Islet precursor cell (in vitro differentiated cells): ENCODE measurements at places on chromosomes 1 and 21.

DNA sequence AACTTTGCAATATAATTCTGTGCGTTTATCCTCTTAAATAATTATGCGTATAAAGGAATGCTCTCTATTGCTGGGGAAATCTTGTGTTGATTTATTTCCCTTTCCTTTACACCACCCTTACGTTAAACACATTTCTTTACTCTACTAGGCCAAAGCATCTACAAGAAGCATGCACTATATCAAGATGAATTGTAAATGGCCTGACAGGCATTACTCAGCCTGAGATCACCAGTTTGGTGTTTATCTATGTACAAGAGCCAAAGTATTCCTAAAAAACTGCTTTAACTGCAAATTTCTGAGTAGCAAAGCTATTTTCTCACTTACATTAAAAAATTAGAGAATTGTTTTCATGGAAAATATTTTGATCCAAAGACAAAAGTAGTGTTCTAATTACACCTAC is 114.8 kb downstream of the TYW3 start:
- DNase-seq = no peak

DNA sequence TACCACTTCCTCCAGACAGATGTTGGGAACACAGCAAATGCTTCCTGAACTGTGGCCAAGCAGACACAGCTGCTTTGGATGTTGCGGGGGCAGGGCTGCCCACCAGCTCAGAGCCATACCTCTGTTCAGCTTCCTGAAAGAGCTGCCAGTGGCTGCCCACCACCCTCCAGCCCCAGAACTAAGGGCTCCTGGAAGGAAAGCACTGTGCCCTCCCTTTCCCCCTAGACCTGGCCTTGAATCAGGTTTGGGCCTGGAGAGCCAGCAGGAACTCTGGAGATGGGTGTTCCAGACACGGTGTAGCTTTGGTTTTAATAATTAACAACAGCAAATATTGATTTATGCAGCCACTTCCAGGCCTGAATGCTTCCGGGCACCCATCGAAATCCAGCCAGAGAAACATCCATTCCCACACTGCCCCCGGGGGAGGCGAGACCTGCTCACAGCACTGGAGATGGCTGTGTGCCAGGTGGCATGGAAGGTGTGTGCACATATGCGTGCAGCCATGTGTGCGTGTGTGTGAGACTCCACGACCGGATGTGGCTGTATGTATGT is 45.7 kb downstream of the RAP1GAP start:
- DNase-seq = no peak

- no peak for DNase-seq
Observed at GRCh38 chr21:45839274-45839673, 142.3 kb upstream of the COL6A1 start.

DNA sequence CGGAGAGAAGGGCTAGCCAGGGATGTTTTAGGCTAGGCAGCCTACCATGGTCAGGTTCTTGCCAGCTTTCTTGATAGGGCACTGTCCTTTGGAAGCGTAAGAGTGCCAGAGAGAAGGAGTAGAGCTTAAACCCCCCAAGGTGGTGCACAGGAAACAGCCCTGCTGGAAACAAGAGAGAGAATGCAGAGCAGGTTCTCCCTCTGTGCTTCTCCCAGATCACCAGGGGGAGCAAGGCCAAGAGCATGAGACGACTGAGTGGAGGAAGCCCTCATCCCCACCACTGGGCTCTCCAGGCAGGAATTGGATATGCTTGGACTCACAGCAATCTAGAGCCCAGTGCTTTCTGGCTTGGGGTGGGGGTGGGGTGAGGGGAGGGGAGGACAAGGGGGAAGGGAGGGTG is 49.8 kb downstream of the ATP2B4 start:
- no peak for DNase-seq

DNA sequence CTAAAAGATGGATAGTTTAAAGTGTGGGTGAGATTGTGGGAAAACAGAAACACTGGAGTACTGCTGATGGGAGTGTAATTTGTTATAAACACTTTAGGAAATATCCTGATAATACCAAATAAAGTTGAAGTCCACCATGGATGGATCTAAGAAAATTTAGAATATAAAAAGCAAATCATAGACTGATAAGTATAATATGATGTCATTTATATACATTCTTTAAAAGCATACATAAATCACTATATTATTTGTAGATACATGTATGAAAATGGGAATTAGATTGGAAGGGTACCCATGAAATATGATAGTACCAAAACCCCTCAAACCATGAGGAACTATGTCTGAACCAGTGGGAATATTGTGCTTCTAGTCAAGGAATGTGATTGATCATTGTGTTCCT is 7.9 kb downstream of the ZMPSTE24 start:
- DNase-seq = no peak

DNA sequence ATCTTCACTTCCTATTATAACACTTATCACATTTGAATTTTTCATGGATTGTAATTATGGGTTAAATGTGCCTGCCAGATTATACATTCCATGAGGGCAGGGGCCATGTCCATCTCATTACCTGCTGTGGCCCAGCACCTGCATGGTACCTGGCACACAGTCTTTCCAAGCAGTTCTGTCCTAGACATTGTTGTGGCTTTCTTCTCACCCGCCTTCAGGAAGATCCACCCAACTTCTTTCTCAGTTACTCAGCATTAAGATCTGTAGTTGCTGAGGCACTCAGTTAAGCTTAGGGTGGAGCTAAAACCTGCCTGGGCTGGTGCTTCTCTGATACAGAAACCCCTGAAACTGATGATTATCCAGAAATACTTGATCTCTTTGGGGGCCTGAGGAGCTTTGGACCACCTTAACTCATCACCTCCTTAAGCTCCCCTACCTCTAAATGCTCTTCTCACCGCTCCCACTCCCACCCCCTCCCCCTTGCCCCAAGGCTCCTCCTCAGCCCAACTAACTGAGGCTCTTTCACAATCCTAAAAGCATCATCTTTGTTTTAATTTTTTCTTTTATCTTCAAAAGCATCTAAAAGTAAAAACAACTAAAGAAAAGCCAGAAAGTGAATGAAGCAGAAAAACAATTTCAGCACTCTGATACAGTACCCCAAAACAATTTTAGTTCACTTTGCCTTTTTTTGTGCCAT is 190.6 kb downstream of the FGGY start:
- DNase-seq = no peak

GRCh38 chr1:119279456-119280381 is 88.9 kb upstream of the HAO2 start:
- no peak for DNase-seq

DNA sequence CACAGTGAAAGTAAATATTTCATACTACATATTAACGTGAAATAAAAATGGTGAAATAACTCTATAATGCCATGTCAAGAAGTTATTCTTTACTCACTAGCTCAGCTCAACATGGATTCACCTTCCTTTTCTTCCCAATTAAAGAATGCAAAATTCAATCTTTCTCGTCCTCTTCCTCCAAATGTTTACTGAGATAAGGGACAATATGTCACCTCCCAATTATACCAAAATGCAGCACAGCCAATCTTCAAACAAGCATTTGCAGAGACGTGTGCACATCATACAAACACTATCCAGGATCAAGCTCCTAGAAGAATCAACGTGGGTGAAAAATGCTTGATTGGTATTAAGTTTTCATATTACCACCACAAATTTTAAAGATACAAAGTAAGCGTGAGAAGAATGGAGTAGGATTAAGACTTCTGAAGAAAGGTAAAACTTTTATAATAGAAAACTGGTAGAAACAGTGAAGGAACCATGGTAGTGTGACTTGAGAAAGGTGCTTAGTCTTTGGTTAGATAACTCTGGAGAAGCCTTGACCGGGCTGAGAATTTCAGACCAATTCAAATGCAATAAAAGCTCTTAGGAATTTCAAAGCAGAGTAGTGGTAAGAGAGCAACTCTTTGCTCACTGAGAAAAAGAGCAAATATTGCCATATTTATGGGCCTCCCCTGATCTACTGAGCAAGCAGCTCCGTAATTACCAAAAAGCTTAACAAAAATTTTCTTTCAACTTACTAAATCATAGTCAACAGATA is 7.2 kb downstream of the PTP4A2 start:
- DNase-seq = no peak

DNA sequence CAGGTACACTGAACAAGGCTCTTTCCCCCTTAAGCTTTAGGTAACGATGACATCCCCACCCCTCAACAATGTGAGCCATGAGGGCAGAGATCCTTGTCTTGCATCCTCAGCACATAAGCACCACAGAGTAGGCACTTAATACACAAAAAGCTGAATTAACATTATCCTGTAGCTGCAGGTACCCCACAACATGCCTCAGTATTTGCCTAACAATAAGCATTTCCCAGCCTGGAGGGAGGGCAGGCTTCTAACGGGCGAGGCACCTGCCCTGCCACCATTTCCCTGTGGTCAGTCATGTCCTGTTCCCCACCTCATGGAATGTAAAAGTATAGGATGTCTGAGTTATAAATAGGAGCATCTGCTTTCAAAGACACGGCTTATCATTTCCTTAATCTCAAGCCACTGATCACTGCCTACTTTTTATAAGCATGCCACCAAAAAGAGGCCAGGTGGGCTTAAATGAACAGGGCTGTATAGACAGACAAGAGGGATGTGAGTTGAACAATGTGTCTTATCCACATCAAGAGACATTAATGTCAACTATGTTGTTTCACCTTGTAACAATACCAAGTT is 3.4 kb downstream of the CAPZB start:
- no peak for DNase-seq

- DNase-seq = no peak
Observed at GRCh38 chr21:45805321-45805720, 161.8 kb downstream of the PCBP3 start.

DNA sequence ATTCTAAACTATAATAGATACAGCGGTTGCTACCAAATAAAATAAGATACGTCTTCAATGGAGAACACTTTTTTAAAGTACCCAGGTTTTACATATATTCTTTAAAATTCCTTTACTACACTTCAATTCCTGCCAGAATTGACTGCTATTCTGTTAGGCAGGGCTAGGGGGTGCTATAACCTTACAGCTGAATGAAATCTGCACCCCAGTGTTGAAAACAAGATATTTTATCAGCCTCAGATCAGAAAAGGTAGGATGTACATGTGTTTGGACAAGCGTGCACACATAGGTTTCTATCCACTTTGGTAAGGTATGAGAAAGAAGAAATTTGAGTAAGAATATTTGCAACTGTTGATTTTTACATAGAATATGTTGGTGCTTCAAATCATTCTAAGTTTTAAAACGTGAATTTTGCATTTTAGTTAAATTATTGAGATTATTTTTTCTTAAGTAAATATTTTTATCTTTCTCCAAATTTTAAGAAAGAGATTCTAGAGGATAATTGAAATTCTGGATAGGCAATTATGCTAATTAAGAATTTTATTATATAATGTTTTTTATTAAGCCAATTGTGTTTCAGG is 490.8 kb upstream of the ADGRL4 start:
- peak; percentile 55 for DNase-seq

DNA sequence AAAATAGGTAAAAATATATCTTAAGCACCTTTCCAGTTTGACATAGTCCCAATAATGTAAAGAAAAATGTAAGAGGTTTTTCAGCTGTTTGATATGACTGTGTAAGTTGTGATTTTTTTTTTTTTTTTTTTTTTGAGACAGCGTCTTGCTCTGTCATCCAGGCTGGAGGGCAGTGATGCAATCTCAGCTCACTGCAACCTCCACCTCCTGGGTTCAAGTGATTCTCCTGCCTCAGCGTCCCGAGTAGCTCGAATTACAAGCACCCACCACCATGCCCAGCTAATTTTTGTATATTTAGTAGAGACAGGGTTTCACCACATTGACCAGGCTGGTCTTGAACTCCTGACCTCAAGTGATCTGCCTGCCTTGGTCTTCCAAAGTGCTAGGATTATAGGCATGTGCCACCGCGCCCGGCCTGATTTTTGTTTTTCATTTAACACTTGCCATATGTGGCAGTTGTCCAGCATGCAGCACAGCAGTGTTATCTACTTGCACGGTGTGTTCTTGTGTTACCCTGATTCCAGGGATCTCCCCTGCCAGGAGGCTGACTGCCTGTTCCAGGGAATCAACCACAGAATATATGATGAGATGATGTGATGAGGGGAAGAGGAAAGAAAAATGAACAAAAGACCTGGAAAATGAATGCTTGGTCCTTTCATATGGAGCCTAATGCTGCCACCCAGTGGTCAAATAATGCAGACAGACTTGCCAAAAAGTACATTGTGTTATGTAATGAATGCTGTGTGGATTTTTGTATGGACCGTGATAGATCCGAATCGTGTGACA is 79.0 kb downstream of the RAVER2 start:
- peak; percentile 74 for DNase-seq

DNA sequence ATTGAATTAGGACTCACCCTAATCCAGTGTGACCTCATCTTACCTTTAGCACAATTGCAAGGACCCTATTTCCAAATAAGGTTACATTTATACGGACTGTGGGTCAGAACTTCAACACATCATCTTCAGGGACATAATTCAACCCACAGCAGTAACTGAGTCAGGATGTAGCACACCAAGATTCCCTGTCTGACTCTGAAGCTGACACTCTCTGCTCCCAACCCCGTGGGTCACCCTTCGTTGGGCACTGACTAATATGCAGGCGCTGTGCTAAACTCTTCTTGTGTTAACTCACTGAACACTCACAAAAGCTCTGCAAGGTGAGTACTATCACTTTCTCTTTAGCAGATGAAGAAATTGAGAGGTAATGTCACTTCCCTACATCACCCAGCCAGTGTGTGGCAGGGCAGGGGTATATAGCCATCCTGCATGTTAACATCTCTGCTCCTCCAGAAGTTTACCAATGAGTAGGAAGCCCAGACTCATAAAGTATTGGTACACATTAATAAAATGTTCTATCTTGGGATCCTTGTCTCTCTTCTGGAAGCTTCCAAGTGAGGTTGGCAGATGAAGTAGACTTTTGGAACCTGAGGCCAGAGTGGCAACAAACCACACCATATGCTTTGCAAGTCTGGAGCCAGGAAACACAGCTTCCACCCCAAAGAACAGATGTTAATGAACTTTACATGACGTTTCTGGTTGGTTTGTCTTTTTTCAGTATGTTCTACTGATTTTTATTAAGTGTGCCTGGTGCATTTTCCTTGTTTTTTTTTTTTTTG is 139.2 kb upstream of the KLHDC7A start:
- DNase-seq = no peak

DNA sequence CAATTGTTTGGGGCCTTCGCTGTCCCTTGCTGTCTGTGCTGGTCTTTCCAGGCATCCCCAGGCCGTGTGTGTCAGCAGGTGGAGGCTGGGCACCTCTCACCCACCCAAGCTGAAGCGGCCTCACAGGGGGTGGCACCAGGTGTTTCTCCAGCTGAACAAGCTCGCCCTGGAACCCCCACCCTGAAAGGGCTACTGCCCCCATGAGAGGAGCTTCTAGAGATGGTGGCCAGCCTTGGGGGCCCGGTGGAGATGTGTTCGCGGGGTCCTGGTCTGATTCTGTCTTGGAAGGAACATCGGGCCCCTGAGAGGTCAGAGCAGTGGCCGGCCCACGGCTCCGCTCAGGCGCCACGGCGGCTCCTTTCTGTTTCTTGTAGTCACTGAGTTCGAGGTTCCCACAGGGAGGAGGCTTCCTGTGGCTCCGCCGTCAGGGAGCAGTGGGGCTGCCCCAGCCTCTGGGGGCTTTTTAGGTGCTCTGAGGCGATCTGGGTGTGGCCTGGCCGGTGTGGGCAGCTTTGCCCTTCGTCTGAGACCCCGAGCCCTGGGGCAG is 46.9 kb downstream of the SKI start:
- no peak for DNase-seq
